Stimulated activated effector memory CD8-positive, alpha-beta T cell treated with anti-CD3 and anti-CD28 coated beads, Interleukin-12 subunit alpha, Interleukin-12 subunit beta, amount 100 ng/mL, for 72 hours (primary cell): ENCODE measurements at places on chromosomes 4 and X.

DNA sequence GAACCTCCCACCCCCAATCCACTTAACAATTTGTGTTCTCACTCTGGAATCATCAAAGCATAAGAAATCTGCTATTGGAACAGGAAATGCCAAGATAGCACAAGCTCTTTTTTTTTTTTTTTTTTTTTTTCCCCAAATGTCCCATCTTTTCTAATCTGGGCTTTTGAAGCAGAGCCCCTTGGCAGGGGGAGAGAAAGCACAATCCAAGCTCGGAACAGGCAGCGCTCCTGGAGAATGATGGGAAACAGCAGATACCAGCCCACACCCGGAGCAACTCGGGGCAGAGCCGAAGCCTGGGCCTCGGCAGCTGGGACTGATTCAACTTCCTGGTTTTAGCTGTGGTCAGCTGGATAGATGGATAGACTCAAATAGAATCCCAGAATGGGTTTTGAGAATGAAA is 235.1 kb downstream of the QDPR start:
- no peak for DNase-seq

- DNase-seq, result no peak
Observed at GRCh38 chr4:185672151-185672550, 136.8 kb upstream of the PDLIM3 start.

GRCh38 chrX:51894697-51895336 is 1.4 kb downstream of the MAGED1 start:
- no peak for DNase-seq

- no peak for DNase-seq
Observed at GRCh38 chr4:94400191-94400590, 51.6 kb upstream of the PDLIM5 start.

DNA sequence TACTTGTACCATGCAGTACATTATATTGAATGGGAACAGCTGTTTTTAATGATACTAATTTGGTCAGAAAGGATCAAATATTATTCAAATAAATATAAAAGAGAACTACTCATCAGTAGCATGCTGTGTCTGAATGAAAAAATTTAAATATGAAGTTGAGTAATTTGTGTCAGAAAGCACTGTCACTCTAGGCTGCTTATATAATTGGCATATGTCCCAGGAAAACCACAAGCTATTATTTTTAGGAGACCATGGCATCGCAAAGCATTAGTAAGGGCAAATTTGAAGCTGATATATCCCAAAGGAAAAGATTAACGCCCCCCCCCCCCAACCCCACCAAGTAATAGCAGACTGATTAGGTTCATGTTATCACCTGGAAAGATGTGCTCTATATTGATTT is 388.5 kb upstream of the SPANXN4 start:
- no peak for DNase-seq
